ENCODE measurements at places on chromosomes 6 and 20.
A peak's percentile ranks its signal among the peaks of the same experiment; 100 is the strongest.

DNA sequence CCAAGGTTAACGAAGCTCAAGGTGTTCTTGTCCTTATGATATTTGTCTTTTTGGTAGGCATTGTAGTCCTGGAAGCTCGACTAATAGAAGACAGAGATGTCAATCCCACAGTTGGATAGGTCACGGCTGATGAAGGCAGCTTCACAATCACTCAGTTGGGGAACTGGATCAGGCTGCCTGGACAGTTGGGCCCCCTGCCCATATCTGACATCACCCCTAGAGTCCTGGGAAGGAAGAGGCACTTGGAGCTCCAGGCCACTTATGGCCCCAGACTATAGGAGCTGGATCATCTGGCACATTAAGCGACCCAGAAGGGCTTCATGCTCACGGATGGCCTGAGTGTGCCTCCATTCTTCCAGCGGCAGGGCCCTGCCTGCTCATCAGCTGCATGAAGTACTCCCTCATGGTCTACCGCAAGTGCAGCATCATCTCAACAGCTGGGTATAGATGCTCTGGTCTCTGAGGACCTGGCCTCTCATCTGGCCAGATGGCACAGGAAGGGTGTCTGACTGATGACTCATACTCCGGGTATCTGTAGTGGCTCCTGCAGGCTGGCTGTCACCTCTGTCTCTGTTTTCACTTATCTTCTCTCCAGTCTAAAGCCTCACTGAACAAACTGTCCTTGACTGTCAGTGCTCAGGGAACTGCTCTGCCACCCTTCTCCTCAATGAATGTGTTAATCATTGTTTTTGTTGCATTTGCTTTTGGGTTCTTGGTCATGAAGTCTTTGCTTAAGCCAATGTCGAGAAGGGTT, 29.2 kb upstream of the SSR1 start:
- DNase-seq = no peak

DNA sequence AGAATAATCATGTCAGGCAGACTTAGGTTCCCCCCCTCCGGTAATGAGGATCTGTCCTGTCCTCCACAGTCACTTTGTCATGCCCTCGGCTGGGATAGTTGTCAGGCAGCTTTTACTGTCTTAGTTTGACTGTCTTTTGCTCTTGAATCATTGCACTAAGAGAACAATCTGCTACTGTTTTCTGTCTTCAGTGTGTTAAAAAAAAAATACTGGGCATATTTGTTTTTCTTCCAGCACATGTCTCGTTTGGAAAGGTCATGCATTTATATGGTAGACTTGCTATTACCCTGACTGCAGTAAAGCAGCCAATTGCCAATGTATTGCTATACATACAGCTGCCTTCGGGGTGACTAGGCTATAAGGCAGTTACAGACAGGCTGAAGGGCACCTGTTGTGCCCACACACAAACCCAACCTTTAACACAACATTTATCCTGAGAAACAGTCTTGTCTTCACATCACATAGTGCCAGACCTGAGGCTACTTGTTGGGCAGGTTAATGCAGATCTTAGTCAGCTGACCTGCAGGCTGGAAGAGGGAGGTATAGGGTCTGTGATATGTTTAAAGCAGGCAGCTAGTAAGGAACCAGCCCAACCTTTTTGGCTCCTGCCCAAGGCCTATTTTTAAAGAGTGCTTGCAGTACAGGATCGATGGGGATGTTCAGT, 26.7 kb downstream of the ARFGEF3 start:
- no peak for DNase-seq

- DNase-seq = no peak
These were observed 111.0 kb downstream of the TBXT start for GRCh38 chr6:166056637-166057036.

GRCh38 chr6:143451531-143451930, 926 bp downstream of the PEX3 start:
- DNase-seq = peak; percentile 38

- peak; percentile 50 for DNase-seq
These were observed 4.2 kb downstream of the MAPRE1 start for GRCh38 chr20:32823737-32824588.

GRCh38 chr6:2875359-2876191, 27.5 kb downstream of the SERPINB9 start:
- peak; percentile 55 for DNase-seq

- DNase-seq = no peak
These were observed 25.0 kb downstream of the TFAP2A start for GRCh38 chr6:10389739-10390494.

DNA sequence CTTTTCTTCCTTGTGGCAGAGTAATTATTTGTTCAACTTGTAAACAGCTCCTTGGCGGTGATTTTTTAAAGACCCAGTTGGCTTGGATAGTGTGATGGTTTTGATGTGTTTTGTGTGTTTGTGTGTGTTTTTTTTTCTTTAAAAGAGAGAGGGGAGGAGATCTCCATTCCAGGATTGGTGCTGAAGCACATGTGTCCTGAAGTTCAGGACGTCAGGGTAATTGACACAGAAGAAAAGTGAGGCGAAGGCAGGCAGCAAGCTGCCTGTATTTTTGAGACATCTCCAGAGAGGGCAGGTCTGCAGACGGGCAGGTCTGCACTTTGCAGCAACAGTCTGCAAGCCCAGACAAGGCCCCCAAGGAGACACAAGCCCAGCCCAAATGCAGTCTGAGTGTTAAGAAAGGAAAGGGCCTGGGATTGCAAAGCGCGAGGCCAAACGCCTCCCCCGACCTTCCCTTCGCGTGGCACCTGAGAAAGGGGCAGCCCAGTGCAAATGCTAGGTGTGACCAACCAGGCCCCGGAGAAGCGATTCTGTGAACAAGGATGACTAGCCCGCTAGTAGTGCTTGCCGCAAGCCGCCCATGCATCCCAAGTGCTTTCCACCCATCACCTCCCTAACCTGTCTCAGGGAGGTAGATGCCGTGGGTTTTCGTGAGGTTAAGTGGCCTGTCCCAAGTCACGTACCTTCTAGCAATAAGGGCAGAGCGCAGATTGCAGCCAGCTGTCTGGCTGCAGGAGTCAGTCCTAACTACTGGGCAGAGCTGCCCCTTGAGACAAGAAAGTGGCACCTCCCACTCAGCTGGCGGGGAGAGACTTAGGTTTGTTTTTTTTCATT, 230.5 kb downstream of the ZMYND8 start:
- DNase-seq = no peak

DNA sequence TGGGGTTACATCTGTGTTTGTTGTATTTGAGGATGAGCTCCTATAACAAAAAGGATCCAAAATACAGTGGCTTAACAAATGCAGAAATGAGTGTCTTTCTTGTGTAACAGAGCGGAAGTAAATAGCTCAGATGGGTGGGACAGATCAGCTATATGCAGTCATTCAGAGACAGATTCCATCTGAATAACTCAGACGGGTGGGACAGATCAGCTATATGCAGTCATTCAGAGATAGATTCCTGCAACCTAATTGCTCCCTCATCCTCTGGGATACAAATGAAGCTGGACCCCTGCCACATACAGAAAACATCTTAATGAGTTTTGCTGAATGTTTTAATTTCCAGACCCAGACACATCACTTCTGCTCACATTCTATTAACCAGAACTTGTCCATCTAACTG, 332.3 kb downstream of the BCKDHB start:
- DNase-seq = no peak

DNA sequence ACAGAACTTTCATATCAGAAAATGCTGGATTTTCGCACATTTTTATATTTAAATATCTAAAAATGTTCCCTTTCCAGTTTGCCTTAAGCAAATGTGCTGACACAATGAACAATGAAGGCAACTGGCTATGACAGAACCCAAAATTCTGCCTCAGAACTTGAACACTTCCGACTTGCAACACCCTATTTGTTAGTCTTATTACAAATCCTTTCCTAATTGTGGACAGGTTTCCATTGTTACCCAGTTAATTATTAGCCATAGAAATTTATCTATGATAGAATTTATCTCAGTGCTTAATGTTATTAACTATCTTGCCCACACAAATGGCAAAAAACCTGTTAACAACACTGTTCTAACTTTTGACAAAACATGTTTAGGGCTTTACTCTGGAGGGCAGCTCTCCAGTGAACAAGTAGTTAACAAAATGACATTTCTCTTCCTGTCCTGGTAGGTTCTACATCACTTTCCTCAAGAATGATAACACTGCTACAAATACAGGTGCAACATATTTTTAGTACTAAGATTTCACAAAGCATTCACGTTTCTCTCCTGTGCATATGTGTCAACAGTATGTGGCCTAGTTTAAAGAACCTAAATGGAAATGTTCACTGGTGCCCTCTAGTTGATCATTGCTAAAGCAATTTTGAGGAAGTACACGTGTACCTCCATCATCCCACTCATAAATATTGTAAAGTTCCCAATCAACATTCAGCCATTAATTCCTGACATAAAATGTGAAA, 58.4 kb downstream of the HIVEP2 start:
- peak; percentile 66 for DNase-seq

- no peak for DNase-seq
These were observed 970.5 kb upstream of the SLC35B3 start for GRCh38 chr6:9405825-9406224.

DNA sequence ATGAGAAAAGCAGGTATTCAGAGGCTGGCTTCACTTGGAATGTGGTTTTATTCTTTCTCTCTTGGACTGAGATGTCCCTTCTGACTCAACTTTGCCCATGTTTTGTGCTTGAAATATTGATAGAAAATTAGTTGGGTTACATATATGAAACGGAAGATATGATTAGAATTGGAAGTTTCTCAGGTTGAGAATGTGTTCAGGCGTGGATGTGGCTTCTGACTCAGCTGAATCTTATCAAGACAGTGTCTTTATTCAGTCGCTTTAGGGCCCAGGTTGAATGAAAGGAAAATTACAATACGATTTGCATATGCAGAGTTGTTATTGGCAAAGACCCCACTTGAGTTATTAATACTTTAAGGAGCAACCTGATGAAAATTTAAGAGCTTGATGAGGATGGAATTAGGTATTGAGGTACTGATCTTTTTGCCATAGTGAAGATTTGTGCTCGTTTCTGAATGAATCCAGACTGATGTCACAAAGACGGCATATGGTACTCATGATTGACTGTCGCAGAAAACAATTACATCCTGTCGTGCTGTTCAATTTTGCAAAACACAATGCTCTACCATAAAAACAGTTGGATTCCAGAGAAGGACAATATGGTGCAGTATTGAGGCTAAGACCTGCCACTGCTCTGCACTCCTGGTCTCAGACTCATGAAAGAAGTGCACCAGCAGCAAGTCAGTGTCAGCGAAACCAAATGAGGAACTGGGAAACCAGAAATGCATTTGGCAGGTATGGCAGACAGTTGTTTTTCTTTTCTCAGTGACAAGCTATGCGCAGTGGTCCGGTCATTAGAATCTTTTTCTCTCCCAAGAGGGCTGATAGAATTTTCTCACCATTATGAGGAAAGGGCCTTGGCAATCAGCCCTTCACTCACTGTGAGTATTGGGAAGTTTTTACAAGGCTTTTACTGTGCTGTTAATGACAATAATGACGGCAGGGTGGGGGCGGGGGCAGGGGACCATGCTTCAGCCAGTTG, 158.3 kb downstream of the DOK5 start:
- DNase-seq = peak; percentile 14

- DNase-seq = no peak
These were observed 23.2 kb upstream of the AIG1 start for GRCh38 chr6:143037470-143037869.

GRCh38 chr6:85703406-85703805, 60.7 kb upstream of the SYNCRIP start:
- DNase-seq = no peak

- no peak for DNase-seq
These were observed 27.4 kb downstream of the MYO6 start for GRCh38 chr6:75776461-75776860.

- no peak for DNase-seq
These were observed 131.9 kb downstream of the UST start for GRCh38 chr6:148878683-148879082.

DNA sequence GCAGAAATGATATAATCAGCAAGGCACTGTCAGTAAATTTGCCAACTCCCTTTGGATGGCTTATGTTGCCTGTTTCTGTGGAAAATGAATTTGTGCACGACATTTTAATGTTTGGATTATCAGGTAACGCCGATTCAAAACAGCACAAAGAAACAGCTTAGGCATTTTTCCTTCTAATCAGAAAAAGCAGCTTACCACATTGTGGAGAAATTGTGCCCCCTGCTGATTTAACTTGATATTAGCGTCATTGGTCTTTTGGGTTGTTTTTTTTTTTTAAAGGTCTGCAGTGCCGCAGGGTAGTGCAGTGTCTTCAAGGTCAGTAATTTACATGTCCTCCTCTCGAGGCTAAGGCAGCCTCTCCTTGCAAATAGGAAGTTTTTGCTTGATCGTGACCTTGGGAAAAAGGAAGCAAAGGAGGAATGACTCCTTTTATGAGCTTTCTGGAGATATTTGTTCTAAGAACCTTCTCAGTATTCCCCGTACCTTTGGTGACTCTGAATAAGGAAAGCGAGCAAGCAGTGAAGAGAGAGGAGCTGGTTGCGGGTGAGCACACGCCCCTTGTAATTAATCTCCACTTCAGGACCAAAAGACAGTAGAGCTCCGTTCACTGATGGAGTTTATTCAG, 79.1 kb downstream of the ELOVL4 start:
- peak; percentile 82 for DNase-seq

GRCh38 chr6:45212976-45213375, 115.2 kb upstream of the RUNX2 start:
- no peak for DNase-seq

DNA sequence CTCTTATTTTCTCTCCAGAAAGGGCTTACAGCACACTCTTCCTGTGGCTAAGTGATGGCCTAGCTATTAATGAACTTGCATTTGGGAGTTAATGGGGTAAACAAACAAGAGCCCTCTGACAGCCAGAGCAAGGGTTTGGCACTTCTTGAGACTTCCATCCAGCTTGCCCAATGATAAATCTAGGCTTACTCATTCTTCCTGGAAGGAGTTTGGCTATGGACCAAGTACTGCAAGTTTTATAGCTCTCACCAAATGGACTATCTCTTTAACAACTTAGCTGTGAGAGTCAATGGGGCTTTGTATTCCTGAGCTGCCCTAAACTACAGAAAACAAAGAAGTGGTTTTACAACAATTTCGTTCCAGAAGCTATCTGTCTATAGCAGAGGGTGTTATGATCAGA, 16.7 kb upstream of the PI3 start:
- no peak for DNase-seq

GRCh38 chr6:11263291-11263775, 30.9 kb upstream of the NEDD9 start:
- no peak for DNase-seq

GRCh38 chr6:36232172-36232571, 35.6 kb downstream of the BRPF3 start:
- DNase-seq = no peak

DNA sequence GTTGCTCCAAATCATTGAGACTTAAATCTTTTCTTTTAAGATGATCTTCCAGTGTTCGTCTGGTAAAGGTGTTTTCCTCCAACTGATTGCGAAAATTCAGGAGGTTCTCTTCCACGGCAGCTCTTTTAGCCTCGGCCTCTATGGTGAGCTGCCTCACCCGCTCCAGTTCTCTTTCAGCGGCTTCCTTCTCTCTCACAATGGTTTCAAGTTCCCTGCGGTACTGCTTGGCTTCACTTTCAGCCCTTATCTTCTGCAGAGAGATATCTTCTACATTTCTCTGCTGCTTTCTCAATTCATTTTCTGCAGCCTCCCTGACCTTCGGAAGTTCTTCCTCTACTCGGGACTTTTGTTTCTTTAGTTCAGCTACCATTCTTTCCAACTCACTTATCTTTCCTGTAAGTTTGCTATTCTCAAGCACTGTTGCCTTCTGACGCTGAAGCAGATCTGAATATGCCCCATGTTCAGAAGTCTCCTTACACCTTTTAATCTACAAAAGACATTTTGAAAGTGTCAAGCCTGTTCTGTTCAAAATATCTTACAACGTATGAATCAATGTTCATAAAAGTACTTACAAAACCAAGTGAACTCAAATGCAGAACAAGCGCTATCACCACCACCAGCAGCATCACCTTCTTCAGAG, 22.3 kb downstream of the DST start:
- DNase-seq = no peak

- DNase-seq = peak; percentile 49
These were observed 255.7 kb upstream of the THEMIS start for GRCh38 chr6:128156321-128157111.
